ENCODE measurements at places on chromosomes 5 and 9.

DNA sequence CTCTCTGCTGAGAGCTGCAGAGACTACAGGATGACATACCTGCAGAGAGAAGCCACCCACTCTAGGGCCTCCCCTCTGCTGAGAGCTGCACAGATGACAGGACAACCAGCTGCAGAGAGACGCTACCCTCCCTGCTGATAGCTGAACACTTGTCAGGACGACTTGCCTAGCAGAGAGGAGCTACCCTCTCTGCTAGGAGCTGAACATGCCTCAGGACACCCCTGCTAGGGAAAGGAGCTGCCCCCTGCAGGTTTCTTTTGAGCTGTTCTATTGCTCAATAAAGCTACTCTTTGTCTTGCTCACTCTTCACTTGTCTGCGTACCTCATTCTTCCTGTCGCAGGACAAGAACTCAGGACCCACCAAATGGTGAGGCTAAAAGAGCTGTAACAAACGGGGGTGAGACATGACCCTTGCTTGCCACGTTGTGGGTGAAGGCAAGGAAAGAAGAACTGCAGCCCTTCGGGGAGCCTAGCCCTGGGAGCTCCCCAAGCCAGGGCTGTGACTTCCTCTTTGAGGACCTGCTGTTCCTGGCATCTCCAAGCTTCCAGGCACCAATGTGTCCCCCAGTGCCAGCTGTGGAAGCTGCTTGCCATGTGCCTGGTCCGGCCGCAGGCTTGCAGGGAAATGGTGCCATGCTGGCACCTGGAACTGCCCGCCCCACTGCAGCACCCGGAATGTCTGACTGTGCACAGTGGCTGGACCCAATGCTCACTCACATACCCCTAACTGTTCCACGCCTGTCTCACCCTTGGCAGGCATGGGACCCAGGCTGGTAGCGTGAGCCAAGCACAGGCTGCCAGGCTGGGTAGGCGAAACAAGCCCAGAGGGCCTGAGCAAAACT, 5.1 kb upstream of the TESK1 start:
- no peak for DNase-seq

DNA sequence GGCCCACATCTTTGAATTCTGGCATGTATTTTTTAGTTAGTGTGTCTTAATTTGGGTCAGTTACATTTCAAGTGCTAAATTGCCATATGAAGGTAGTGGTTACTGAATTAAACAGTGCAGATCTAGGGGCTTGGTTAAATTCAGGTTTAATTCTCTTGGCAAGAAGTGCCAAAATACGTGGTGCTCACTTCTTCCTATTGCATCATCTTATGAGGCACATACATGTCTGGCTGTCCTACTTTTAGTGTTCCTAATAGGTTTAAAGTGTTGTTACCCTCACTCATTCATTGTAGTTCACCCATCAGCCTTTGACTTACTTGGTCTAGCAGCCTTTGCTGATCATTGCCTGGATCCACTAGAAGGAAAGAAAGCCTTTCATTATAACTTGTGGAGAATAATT, 59.5 kb downstream of the RPS6 start:
- no peak for DNase-seq

- no peak for DNase-seq
Measured at GRCh38 chr5:84202136-84202535, 182.5 kb downstream of the EDIL3 start.

GRCh38 chr9:36935768-36936497, 98.1 kb downstream of the PAX5 start:
- no peak for DNase-seq

GRCh38 chr5:149486726-149487635, 64.3 kb downstream of the CSNK1A1 start:
- no peak for DNase-seq

DNA sequence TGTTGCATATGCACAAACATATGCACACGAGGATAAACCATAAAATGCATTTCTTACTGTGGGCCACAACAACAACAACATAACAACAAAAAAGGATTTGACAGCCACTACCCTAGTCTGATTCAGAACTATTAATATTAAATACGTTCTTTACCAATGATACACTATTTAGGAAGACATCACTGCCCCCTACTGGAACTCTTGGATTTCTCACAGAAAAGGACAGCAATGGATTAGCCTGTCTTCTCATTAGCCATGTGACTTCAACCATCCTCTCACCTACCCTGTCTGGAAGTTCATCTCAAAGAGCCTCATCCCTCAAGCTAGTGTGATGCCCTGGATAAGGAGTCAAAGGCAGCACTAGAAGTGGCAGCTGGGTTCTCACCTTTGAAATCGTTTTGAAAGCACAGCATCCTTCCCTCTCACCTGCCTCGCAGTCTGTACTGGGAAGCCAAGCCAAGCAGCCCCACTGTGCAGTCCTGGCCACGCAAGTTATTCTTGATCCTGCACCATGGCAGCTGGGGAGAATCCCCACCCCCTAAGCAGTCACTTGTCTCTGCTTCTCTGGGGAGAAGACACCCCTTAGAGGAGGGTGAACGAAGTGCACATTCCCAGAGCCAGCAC, 64.6 kb downstream of the SH3TC2 start:
- no peak for DNase-seq

GRCh38 chr5:173916233-173916632, 28.1 kb downstream of the CPEB4 start:
- no peak for DNase-seq

DNA sequence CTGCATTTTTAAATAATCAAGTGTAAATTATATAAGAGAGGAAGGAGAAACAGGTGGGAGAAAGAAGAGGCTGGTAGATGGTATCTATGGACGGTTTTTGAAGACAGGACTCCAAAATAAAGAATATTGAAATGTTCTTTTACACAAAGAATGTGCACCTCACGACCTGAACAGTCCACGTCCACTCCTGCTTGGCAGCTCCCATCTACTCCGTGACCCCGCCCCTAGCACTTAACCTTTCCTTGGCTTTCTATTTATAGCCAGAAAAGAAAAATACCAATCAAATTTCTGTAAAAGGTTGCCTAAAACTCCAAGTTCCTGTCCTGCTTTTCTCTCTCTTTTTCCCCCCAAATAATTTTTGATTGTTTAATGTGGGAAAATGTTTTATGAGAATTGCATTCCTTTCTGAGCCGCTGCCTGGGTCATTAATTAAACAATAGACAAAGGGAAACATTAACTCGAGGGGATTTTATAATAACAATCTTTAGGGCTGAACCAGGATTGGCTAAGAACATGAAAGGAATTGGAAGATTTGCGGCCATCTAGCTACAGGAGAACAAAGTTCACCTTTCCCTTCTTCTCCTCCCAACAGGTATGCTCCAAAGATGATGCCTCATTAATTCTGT, 173.6 kb upstream of the MAP3K1 start:
- no peak for DNase-seq

DNA sequence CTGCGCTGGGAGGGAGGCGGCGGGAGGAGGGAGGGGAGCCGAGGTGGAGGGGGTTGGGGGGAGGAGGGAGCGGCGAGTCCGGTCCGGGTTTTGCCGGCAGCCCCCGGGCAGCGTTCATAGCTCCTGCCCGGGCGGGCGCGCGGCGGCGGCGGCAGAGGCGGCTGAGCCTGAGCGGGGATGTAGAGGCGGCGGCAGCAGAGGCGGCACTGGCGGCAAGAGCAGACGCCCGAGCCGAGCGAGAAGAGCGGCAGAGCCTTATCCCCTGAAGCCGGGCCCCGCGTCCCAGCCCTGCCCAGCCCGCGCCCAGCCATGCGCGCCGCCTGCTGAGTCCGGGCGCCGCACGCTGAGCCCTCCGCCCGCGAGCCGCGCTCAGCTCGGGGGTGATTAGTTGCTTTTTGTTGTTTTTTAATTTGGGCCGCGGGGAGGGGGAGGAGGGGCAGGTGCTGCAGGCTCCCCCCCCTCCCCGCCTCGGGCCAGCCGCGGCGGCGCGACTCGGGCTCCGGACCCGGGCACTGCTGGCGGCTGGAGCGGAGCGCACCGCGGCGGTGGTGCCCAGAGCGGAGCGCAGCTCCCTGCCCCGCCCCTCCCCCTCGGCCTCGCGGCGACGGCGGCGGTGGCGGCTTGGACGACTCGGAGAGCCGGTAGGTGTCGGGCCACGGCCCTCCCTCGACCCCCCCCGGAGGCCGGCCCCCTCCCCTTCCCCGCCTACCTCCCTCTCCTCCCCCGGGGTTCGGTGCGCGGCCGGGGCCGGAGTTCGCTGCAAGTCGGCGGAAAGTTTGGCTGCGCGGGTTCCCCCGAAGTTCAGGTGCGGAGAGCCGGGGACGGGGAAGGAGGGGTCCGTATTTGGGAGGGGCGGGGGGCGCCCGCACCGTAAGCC, at the start of gene CXXC5:
Gene CXXC5 (plus strand): TSS at position 145 of the 877 bp plus-strand sequence. CDS start 32,175 bp downstream, outside the sequence.
- peak; percentile 18 for DNase-seq

DNA sequence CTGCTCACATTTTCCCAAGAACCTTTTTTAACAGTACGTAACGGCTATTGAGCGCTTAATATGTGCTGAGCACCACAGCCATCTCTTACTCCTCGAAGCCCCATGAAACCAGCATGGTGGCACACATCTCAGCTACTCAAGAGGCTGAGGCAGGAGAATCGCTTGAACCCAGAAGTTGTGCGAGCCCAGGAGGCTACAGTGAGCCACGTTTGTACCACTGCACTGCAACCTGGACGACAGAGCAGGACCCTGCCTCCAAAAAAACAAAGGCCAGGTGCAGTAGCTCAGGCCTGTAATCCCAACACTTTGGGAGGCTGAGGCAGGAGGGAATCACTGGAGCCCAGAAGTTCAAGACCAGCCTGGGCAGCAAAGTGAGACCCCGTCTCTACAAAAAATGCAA, 28.2 kb downstream of the AQP7 start:
- DNase-seq, result no peak

DNA sequence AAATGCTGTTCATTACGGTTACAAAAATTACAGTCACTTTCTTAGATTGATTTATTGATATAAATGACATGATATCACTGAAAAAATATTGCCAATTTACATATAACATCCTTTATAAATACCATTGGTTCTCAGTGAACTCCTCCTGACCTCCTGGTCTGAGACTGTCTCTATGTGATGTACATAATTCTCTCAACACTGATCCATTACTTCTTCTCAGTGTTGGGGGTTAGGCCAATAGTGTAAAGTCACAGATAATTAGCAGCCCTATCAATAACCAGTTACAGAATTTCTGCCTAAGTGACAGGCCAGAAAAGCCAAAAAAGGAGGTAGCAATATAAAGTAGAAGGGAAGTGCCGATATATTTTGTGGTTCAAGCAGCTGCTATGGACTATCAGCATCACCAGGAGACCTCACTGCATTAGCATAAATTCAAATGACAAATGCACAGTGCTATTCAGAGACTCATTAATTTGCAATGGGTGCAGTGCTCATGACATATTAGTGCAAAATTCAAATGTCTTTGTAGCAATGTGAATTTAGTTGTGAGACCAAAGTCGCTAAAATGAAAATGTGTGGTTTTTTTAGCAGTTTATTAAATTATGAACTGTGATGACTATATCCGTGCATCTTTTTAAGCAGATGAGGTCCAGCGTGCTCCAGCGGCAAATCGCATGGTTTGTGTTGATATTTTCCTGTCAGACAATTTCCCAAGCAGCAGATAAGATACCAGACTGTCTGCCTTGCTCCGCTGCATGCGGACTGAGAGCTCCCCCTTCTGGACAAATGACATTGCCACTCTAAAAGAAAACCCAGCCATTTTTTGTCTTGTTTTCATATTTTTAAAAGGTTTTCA, 144.6 kb downstream of the CETN3 start:
- peak; percentile 4 for DNase-seq

DNA sequence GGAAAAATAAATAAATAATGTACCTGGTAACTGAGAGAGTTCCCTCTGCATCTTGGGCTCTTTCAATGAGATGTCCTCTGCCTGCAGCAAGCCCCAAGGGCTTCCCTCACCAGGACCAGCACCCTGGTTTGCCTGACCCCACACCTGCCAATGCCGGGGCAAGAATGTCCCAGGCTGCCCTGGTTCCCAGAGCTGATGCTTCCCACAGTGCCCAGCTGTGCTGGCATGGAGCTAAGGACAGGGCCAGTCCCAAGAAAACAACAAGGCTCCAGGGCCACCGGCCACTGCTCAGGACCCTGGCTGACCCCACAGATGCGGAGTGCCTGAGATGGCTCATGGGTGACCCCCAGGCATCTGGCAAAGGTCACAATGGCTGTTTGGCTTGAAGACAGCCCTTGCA, 123.5 kb downstream of the KCNIP1 start:
- DNase-seq, result no peak

- no peak for DNase-seq
Measured at GRCh38 chr9:121328876-121329681, 41.0 kb downstream of the STOM start.

- no peak for DNase-seq
Measured at GRCh38 chr5:16690243-16690852, 73.6 kb upstream of the RETREG1 start.

GRCh38 chr9:92561374-92562330, 25.9 kb upstream of the ECM2 start:
- no peak for DNase-seq

DNA sequence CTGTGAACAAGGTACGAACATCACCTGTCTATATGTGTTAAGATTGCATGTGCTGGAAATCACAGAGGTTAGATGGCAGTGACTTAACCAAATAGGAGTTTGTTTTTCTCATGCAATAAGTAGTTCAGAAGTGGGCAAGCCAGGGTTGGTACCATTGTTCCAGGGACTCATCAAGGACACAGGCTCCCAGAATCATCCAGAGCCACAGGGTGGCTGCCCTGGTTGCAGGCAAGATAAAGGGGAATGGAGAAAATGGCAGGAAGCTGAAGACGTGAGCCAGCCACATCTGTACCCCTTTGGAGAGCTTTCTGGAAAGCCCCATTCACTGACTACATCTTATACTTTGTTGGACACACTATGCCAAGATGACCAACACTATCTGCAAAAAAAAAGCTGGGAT, 126.0 kb upstream of the IL12B start:
- DNase-seq, result no peak

DNA sequence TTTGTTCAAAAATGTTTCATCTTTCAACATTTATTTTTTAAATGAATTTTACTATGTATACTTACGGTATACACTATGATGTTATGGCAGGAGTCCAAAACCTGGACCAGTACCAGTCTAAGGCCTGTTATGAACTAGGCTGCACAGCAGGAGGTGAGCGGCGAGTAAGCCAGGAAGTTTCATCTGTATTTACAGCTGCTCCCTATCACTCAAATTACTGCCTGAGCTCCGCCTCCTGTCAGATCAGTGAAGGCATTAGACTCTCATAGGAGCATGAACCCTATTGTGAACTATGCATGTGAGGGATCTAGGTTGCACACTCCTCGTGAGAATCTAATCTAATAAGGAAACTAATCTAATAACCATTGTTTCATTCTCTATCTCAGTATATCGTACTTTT, 715.5 kb upstream of the PTPRD start:
- DNase-seq, result no peak

DNA sequence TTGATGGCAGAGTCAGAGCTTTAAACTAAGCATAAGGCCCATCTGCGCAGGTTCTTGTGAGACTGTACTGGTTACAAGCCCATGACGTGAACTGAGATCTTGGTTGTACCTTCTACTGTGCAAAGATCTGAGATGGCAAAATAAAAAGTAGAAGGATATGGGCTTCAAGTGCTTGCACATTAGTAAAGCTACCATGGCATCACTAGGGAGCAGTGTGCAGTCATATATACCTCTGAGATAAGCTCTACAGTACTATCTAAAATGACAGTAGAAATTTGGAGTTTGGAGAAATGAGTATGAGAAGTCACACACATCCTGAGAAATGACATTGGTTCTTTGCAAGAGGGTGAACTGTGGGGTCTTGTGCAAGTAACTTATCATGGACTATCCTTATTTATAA, 408.2 kb upstream of the PRR16 start:
- DNase-seq, result no peak
